ENCODE measurements at places on chromosomes 3 and 15.

DNA sequence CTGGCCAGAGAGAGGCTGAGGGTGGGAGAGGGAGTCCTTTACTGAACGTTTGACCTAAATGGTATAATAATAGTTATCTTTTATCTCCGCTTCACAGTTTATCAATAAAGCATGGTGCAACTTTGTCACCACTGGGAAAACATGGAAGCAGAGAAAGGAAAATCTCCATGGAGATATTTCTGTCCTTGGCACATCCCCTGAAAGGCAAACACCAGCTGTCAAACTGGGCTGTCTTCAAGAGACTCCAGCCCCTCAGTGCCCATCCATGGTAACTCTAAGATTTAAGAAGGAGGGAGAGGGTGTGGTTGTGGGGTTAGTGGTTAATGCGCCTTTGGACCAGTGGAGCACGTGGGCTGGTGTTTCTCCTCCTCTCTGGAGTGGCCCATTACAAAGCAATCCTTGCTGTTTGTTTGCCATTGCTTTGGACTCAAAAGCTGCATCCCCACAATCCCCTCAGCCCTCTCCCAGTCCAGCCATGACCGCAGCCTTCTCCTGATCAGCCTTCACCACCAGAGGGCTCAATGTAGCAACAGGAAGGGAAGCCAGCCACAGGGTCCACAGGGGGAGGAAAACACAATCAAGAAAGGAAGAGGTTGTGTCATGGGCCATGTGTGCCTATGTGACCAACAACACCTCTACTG, 38.2 kb upstream of the FAM174B start:
- DNase-seq = no peak

DNA sequence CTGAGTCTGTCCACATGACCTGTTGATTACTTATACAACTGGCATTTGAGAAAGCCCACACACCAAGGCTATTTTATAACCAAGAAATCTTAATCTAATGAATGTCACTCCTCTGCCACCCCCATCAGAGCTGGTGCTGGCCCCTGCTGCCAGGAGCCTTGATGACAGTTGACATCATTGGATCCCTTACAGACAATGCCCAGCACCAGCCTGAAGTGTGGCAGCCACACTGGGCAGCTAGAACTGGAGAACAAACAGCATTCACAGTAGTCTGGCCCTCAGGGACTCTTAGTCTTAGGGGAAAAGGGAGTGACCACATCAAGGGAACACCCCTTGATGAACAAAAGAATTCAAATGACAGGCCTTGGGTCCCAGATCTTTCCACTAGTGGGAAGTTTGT, 840.6 kb downstream of the EPHA3 start:
- DNase-seq = no peak

DNA sequence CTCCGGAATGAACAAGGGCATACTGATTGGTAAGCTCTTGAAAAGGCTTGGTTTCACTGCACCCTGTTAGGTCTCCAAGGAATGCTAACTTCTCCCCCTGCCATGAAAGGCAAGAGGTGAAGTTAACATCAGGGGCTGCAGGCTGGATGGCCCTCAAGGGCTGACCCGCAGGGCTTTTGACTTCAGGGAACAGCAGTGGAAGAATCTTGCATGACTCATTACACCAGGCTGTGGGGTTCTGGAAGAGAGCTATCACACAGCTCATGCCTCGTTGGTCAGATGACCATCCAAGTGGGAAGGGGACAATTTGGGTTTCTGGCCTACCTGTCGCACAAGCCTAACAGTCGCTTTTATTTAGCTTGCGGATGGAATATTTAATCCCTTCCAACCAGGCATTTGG, 23.6 kb upstream of the ATG7 start:
- DNase-seq = no peak

DNA sequence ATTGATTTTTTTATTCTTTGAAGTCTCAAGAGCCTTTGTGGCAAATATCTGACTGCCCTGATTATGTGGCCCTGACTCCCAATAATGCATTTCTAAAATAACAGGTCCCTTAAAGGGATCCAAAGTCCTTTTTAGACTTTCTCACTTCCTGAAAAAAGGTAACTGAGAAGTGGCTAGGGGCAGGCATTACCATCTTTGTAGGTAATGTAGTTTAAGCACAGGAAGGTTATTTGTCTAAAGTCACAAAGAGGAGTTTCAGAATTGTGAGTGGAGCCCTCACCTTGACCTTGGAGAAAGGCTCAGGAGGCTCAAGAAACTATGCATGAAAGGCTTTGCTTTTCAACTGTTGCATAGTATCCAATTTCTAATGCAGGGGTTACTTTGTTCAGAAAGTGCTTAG, 142.9 kb upstream of the MRPL3 start:
- DNase-seq = no peak

DNA sequence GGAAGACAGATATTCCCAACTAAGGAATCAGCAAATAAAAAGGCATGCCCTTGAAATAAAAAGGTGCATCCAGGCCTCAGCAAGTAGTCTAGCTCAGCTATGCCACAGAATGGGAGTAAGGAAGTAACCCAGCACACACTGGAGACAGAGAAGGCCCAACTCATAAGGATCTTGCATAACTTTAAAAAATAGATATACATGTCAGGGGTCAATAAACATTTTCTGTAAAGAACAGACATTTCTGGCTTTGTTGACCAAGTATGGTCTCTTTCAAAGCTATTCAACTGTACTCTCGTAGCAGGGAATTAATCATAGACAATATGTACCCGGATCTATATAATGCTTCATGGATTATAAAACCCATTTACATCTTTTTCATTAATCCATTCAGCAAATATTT, 449.3 kb downstream of the TAFA4 start:
- DNase-seq = no peak

DNA sequence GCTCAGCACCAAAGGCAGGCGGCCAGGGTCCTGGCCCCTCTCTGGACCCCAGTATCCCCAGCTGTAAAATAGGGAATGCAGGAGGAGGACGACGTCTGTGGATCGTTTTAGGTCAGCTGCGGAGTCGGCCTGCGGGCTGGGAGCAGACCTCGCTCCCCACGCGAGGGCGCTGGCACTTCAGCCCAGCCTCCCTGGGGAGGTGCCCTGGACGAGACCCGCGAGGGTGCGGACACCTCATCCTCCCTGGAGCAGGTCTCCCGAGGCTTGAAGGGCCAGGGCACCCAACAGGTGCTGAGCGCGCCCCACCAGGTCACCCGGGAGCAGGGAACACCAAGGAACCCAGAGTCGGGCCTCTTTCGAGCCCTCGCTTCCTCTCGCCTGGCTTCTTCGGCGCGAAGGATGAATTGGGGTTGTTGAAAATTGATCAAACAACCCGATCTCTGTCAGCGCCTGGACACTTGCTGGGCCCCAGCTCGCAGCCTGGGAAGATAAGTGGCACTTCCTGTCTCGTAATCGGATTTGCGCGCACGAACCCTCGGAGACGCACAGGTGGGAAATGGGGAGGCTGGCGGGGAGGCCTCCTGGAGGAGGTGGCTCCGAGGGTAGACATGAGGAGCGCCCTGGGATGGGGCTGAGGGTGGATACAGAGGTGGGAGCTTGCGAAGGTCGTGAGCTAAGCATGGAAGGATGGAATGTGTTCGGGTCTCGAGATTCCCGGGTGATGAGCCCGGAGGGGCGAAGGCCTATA, 588 bp upstream of the VIPR1 start:
- DNase-seq = peak; percentile 55

GRCh38 chr15:77418966-77419835, 703 bp downstream of the PEAK1 start:
- peak; percentile 34 for DNase-seq

DNA sequence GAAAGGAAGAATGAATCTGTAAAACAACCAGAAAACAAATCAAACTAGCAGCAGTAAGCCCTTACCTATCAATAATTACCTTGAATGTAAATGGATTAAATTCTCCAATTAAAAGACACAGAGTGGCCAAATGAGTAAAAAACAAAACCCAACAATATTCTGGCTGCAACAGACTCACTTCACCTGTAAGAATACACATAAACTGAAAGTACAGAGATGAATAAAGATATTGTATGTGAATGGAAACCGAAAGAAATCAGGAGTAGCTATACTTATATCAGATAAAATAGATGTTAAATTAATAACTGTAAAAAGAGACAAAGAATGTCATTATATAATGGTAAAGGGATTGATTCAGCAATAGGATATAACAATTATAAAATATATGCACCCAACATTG, 514.5 kb upstream of the DPPA4 start:
- DNase-seq = no peak

- no peak for DNase-seq
These were observed 182.9 kb upstream of the RORA start for GRCh38 chr15:61411902-61412510.

- no peak for DNase-seq
These were observed 49.8 kb downstream of the ZNF445 start for GRCh38 chr3:44427683-44428082.
